Activated CD8-positive, alpha-beta memory T cell treated with anti-CD3 and anti-CD28 coated beads for 4 hours (primary cell): ENCODE measurements at places on chromosomes 16 and 17.

DNA sequence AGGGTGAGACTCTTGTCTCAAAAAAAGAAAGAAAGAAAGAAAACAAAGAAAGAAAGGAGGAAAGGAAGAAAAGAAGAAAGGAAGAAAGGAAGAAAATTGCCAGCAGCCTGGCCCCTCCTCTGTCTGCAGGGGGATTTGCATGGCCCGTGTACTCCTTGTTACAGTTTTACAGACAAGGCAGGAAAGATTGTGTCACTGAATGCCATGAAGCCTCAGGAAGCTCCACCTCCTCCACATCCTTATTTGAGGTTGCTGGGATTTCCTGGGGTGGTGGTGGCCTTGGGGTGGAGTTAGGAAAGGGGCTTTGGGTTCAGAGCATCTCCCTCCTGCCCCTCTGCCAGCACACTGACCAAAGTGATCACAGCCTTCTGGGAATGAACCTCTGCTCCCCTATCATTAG is 23.6 kb downstream of the CFAP20 start:
- no peak for DNase-seq

GRCh38 chr16:66996983-66997358 is 8.6 kb downstream of the CES4A start:
- no peak for DNase-seq

DNA sequence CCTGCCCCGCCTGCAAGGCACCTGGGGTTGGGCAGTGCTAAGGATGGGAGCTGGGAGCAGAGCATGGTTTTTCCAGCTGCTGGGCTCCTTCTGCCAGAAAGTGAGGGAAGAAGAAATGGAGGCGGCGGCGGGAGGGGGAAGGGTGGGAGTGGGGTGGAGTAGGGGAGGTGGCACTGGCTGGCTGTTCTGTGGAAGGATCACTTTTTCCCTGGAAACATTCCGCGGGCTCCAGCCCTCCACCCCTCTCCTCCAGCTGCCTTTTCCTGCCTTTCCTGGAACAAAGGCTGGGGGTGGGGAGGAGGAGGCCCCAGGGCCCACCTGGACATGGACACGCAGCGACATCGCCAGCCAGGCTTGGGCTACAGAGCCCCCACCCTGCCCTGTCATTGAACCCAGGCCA is 41.1 kb downstream of the CFAP20 start:
- DNase-seq = no peak

GRCh38 chr16:1031666-1032065 is 40.9 kb upstream of the SSTR5 start:
- no peak for DNase-seq

DNA sequence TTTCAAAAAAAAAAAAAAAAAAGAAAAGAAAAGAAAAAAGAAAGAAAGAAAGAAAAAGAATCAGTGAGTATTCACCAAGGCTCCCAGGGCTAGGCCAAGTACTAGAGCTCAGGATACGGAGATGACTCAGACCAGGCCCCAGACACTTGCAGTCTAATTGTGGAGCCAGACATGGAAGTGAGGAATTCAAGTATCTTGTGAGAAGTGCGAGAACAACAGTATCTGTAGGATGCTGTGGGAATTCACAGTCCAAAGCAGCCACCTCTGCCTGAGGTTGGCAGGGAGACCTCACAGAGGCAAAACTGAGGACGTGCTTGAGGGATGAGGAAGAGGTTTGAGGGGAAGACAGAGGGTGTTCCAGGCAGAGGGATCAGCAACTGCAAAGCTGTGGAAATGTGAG is 14.0 kb upstream of the ALDOA start:
- DNase-seq = no peak

DNA sequence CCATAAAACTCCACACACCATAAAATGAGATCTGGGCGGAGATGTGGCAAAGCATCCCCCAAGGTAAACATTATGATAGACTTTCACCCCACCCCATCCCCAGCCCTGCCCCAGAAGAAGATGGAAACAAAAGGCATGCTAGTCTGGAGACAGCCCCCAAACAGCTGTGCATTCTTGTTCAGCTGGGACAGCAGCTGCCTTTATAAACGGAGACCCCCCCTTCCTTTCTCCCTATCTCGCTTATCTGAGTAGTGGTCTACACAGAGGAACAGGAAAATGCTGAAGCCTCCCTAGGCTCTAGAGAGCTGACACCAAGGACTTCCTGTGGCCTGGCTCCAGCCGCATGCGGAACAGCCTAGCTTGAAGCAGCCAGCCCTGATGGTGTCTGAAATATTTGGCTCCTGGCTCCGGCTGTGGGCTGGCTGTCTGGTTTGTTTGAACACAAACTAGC is 190.3 kb upstream of the ANKFN1 start:
- DNase-seq = no peak

DNA sequence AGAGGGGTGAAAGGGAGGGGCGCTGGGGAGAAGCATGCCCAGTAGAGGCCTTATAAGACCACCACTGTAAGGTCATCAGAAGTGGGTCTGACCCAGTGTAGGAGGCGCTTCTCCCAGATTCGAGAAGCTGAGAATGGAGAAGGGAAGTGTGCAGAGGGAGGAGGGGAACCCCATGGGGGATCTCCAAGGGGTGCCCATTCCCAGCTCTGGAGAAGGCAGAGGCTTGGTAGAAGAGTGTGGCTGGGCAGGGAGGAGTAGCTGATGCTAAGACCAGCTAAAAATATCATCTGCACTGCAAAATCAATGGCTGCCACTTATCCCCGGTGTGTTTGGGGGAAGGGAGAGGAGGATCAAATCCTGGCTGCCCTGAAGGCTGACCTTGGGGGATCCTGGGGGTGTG is 7.2 kb downstream of the NGFR start:
- DNase-seq = no peak

DNA sequence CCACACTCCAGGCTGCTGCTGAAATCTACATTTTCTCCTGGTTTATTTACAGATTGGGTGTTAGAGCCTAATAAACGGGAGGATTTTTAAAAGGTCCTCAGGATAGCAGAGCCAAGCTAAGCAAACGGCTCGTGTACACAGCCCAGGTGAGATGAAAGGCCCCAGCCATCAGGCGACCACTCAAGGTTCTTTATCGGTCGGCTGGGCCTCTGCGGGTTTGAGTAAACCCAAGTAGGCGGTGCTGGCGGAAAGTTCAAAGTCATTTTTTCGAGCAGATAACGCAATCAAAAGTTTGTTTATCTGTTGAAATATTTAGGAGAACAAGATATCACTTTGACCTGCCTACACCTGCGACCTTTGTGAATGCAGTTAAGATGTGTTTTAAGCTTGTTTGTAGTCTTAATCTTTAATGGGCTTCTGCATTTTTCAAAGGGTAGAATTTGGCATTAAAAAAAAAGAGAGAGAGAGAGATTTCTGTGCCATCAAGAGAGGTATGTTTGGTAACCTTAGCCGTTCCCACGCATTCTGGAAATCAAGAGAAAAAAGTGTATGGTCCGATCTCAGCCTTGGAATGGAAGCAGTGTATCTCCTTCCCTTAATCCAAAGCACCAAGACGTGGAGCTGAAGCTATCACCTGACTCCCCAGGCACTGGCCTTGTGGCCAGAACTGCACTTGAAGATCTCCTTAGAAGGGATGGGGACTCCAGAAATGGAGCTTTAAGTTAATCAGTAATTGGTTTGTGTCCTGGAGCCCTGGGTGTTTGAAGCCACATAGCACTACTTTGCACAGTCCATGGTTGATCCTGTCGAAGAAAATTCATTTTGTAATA is 301.7 kb upstream of the IRX5 start:
- DNase-seq = no peak

DNA sequence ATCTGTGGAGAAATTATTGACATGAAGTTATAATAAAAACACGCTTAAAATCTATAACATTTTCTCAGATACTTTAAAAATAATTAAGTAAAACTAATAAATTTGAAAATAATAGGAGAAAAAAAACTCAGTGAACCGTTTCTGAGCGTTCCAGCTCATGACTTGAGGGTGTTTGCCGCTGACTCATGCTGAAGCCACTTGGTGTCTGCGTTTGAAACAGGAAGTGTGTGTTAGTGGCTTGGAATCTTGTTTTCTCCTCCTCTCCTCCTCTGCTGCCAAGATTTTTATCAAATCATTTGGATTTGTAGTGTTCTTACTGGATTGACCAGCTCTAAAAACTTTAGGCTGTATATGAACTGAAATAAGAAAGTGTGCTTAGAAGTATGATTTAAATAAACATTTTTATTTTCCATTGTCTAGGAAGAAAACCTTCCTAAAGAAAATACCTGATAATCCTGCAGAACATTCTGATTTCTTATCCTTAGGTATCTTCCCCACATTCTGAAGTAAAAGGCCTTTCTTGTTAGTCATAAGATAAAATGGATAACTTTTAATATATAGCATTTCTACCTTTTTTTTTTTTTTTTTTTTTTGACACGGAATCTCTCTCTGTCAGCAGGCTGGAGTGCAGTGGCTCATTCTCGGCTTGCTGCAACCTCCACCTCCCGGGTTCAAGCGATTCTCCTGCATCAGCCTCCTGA is 30.8 kb downstream of the USP10 start:
- DNase-seq = no peak

DNA sequence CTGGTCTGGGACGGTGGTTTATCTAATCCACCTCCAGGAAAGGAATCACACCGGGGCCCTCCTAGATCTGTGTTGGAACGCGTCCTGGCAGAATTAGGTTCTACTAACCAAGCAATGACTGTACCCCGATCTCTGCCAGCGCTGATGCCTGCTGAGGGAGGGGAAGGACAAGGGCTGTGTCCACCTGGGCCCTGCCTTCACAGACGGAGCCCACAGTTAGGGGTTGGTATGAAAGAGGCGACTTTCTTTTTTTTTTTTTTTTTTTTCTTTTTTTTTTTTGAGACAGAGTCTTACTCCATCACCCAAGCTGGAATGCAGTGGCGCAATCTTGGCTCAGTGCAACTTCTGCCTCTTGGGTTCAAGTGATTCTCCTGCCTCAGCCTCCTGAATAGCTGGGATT is 9.9 kb upstream of the KRT19 start:
- no peak for DNase-seq

- DNase-seq = no peak
Observed at GRCh38 chr17:64787921-64788271, 125.8 kb upstream of the SMURF2 start.

DNA sequence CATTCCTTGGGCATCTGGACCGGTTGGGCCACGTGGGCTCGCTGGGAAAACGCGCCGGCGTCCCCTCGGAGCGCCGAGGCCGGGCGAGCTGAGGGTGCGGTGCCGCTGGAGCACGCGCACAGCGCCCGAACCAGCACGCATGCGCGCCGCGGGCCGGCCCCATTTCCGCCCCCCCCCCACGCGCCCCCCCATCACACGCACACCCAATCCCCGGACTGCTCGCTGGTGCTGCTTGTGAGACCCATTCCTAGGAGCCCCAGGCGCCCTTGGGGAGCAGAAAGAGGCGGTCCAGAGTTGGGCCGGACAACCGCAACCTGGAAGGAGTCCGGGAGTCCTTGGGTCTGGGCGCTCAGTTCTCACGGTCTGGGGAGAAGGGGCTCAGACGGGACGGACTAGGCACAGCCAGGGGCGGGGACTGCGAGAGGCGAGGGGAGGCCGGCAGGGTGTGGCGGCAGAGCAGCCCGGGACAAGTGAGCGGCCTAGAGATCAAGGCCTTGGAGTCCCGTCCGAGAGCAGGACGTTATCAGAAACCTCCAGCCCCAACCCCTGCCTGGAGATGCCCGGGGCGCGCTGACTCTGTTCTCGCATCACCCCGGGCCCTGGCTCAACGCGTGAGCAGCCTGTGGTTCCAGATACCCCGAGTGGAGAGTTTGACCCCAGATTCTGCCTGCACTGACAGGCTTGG is 6.0 kb upstream of the CBX8 start:
- no peak for DNase-seq

DNA sequence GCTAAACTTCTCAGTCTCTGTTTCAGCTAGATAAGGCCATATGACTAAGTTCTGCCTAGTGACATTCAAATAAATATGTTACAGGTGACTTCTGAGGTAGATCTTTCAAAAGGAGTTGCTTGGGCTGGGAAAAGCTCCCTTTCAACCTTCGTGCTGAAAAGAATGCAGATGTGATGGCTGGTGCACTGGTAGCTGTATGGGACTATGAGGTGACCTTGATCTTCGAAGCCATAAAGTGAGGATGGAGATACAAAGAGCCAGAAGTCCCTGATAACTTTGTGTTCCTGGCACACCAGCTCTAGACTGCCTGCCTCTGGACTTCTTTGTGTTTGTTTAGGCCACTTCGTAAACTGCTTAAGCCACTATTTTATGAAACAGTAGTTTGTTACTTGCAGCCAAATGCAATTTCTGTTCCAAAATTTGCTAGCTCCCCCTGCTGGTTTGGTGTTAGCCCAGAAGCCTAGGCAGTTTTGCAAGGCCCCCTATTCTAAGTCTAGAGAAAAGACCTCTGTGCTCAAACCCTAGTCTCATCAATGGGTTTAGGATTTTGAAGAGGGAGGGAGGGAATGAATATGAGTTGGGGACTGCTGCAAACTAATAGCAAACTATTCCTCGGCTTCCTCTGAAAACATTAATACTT is 23.3 kb upstream of the ERCC4 start:
- no peak for DNase-seq

DNA sequence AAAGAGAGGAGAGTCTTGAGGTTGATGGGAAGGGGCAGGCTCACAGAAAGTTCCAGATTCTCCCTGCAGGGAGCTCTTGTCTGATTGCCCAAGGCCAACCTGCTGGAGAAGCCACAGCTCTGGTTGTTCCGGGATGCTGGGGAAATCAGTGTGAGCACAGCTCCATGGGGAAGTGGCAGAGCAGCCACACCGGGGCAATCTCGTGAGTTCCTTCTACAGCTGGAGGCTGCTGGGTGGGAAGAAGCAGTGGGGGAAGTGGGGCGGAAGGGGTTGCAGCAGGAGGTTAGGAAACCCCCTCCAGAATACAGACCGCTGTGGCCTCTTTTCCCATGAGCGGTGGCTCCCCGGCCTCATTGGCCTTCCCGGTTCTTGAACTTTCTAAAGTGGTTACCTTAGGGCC is 34.0 kb downstream of the KIAA0513 start:
- DNase-seq = no peak

DNA sequence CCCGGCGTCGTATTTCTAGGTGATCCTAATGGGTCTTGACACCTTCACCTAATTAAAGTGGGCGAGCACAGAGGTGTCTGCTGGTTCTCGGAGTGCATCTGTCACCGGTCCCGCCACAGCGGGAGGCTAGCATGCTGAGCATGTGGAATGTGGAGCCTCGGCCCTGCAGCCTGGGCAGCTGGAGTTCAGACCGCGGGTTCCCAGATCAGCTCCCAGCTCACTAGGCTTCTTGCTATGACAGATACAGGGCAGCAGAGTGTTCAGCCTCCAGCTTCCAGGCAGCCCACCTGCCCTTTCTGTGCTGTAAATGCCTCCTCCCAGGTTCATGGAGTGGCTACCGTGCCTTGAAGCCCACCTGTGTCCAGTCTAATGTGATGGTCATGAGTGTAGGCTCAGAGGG is 166.7 kb downstream of the CPPED1 start:
- no peak for DNase-seq
